NCI-H2171 treated with DMSO at 0.1 percent for 48 hours (cell line): ENCODE measurements at places on chromosomes 7 and 10.

DNA sequence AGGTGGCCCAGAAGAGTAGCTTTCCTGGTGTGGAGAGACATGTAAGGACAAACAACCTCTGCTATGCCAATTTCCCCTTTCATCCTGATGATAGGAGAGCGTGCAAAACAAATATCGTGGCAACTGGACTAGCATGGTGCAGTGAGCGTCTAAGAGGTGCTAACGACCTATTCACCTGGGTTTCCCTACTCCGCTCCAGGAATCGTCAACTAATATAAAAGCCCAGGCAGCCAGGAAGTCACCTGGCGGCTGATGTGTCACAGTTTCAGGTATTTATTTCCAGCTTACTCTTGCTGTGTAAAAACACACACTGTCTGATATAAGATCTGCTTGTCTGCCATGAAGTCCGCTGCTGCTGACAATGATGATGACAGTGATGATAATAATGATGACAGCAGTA, 56.5 kb upstream of the EFCAB10 start:
- no peak for DNase-seq

DNA sequence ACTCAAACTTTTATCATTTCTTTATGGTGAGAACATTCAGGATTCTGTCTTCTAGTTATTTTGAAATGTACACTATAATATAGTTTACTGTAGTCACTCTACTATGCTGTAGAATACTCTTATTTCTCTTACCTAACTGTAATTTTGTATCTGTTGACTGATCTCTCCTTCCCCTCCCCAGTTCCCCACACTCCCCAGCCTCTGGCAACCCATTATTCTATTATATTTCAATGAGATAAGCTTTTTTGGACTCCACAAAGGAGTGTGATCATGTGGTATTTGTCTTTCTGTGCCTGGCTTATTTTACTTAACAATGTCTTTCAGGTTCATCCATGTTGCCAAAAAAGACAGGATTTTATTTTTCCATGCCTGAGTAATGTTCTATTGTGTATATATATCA, 71.4 kb upstream of the DYNC1I1 start:
- no peak for DNase-seq

- peak; percentile 29 for DNase-seq
These were observed 921.5 kb downstream of the NRG3 start for GRCh38 chr10:82796510-82796909.

- no peak for DNase-seq
These were observed 41.3 kb downstream of the PHTF2 start for GRCh38 chr7:77839919-77840318.

DNA sequence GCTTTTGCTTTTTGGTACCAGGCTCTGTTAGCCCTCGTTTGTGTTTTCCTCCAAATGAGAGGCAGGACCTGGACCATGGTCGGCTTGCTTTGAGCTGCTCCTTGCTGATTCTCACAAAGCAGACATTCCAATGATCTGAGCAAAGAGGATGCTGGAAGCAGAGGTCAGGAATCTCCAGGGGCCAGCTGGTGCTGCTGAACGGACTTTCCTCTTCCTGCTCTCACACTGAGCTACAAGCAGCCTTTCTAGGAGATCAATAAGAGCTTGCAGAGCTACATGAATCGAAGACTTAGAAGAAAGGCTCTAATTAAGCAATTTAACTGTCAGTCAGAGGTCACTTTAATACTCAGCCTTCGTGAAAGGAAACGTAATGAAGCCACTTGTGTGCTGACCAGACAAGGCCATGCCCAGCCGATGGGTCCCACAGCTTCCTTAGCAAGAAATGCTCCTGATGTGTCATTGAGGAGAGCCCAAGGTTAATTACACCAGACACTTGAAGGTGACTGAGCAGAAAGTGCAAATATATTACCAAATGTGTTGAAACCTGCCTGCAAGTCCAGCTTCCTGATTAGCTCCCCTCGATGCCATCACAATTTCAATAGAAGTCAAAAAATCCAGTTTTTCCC, 151.3 kb upstream of the RSU1 start:
- no peak for DNase-seq

DNA sequence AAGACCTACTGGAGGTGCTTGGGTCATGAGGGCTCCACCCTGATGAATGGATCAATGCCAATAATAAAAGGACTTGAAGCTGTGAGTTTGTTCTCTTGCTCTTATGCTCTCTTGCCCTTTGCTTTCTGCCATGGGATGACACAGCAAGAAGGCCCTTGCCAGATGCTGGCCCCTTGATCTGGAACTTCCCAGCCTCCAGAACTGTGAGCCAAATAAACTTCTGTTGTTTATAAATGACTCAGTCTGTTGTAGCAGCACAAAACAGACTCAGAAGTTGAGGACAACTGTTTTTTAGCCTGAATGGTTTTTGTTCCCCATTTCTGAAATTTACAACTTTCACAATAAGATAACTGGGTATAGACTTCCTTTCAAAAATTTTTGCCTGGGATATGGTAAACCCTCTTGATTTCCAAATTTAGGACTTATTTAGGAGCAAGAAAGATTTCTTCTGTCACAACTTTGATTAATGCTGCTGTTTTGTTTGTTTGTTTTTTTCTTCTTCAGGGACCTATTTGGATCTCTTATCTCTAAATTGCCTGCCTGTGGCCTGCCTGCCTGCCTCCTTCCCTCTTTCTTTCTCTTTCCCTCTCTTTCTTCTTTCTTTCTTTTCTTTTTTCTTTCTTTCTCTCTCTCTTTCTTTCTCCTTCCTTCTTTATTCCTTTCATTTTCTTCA, 12.1 kb downstream of the ENTPD1 start:
- no peak for DNase-seq

DNA sequence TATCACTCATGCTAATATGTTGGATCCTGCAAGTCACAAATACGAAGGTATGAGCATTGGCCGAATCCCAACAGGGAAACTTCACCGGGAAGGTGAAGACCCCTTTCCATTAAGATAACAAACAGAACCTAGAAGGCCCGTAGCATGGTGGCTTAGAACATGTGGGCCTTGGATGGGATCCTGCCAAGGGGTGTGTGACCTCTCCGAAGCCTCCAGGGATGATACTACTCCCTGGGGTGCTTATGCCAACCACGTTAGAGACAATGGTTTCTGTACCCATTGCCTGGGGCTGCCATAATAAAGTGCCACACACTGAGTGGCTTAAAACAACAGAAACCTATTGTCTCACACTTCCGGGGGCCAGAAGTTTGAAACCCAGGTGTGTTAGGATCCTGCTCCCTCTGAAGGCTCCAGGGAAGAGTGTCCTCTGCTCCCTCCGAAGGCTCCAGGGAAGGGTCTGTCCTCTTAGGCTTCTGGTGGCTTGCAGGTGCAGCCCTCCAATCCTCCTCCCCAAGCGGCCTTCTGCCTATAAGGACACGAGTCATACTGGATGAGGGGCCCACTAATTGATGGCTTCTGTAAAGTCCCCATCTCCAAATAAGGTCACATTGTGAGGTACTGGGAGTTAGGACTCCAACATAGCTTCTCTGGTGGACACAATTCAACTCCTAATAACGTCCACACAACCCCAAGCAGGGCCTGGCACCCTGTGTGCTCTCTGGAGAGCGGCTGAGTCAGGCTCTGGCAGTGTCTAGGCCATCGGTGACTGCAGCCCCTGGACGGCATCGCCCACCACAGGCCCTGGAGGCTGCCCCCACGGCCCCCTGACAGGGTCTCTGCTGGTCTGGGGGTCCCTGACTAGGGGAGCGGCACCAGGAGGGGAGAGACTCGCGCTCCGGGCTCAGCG, 992 bp upstream of the MGMT start:
- DNase-seq = no peak

- no peak for DNase-seq
These were observed 163.2 kb downstream of the AVL9 start for GRCh38 chr7:32658467-32658869.

DNA sequence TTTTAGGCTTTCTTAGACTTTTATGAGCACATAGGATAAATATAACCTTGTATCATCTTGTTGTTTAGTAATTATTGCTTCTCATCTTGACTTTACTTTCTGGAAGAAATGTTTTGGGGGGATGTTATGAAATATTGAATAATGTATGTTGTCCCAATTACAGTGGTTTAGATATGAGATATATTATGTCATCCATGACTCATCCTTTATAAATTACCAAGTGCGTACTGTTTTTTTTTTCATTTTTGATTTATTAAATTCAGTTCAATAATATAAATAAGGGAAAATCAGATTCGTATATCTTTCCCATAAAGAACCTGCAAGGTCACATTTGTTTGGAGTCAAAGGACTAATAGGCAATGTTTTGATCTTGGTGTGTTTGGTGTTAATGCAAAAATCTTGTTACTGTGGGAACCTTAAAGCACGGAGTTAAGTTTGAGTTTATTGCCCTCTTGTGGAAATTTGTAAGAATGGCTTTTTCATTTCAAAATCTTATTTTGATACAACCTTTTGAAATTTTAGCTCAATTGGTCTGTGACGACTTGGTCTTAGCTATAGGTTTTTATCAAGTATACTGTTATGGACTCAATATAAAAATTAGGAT, 108.6 kb downstream of the SRI start:
- peak; percentile 78 for DNase-seq

- DNase-seq = no peak
These were observed 18.8 kb downstream of the SLK start for GRCh38 chr10:103985726-103986125.

GRCh38 chr10:132400547-132401151, 3.6 kb downstream of the PWWP2B start:
- no peak for DNase-seq

- no peak for DNase-seq
These were observed 110.9 kb downstream of the DYNC1I1 start for GRCh38 chr7:95883217-95883616.

DNA sequence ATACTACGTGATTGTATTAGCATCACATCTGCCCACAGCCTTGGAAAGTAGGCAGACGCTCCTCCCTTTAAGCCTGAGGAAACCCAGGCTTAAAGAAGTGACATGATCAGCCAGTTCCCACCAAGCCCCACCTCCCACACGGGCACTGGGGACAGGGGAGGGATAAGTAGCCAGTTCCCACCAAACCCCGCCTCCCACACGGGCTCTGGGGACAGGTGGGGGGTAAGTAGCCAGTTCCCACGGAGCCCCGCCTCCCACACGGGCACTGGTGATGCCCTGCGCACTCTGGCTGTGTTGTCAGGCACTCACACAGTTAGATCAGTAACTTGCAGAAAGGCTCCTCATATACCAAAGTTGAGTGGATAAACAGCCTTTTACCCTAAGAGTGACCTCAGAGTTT, 606.8 kb downstream of the PTPRN2 start:
- DNase-seq = no peak

- DNase-seq = no peak
These were observed 44.5 kb downstream of the FGFBP3 start for GRCh38 chr10:91864744-91865143.

DNA sequence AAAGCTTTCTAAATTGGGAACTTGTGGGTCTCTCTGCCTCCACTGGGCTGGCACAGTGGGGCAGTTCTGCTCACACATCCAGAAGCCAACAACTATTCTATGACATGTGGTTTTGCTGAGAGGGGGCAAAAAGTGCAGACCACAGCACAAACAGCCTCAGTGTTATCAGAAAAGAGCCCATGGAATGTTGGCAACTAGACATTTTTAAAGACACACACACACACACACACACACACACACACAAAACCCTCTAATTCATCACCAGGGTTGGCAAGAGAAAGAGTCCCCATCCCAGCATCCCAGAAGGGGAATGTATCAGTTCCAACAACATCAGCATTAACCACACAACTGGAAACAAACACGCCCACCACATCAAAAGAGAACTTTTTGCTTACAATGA, 117.1 kb downstream of the FGFR2 start:
- no peak for DNase-seq

DNA sequence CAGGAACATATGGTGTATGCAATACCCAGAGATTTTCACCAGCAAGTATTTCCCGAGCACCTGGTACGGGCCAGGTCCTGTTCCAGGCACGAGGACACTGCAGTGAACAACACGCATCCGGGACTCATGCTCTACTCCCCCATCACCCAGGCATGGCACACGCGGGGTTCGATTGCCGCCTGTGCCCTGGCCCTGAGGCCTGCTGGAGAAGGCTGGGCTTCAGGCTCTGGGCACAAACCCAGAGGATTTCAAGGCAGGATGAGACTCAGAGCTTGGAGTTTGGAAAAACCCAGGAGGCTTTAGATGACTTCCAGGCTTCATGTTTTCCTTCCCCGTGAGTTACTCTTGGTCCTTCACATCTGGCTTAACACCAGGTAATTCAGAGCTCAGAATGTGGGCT, 143.5 kb downstream of the NEURL1 start:
- no peak for DNase-seq

- DNase-seq = no peak
These were observed 133.7 kb upstream of the NAMPT start for GRCh38 chr7:106418526-106418925.

- no peak for DNase-seq
These were observed 724.5 kb downstream of the ANKRD7 start for GRCh38 chr7:118949031-118949430.

- no peak for DNase-seq
These were observed 29.0 kb upstream of the EBLN1 start for GRCh38 chr10:22246680-22247391.

GRCh38 chr10:133141144-133141957, 18.7 kb upstream of the KNDC1 start:
- DNase-seq = no peak

GRCh38 chr10:59382831-59383295, 20.5 kb upstream of the FAM13C start:
- no peak for DNase-seq

DNA sequence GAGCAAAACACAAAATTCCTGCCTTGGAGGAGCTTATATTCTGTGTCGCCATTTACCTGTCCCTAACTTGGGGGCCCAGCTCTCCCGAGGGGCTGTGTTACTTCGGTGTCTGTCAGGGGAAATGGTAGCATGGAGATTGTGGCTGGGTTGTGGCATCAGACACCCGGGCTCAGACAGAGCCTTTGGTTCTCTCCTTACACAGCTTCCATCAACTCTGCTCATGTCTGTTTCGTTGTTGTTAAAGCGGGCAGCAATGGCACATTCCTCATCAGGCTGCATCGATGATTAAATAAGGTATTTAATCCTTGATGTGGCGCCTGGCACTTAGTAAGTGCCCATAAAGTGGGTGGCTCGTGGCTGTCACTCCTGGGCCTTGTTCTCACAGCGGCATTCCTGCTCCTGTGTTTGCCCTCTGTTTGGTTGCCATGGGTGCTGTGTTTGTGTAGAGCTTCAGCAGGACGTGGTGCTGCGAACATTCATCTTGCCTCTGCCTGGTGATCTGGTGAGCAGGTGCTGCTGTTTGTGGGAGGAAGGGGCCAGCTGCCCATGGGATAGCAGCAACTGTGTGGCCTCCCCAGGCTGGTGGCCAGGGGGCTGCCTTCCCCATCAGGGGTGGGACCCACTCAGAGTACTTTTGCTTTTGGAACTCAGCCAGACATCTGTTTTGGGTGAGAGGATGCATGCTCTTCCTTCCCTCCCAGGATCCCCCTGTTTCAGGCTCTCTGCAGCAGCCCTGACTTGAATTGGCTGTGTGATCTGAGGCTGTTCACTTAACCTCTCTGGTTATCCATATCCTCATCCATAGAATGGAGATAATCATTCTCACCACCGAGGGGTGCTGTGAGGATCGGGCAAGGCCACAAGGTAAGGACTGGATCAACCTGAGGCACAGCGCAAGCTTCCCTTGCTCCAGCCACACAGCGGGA, 207.2 kb upstream of the SVIL start:
- DNase-seq = peak; percentile 59

GRCh38 chr7:98369726-98370125, 31.2 kb downstream of the BAIAP2L1 start:
- DNase-seq = no peak

GRCh38 chr7:116546054-116546453, 21.2 kb downstream of the CAV1 start:
- no peak for DNase-seq

GRCh38 chr7:127903892-127904669, 127.2 kb downstream of the LRRC4 start:
- DNase-seq = no peak

- DNase-seq = no peak
These were observed 50.5 kb downstream of the CDK6 start for GRCh38 chr7:92785923-92786322.
